Activated CD8-positive, alpha-beta memory T cell treated with anti-CD3 and anti-CD28 coated beads for 1 hour (primary cell): ENCODE measurements at places on chromosomes 12 and 14.

- no peak for DNase-seq
Measured at GRCh38 chr12:2792671-2793500, 1.9 kb upstream of the FKBP4 start.

- no peak for DNase-seq
Measured at GRCh38 chr12:55818140-55818728, 393 bp downstream of the ORMDL2 start.

DNA sequence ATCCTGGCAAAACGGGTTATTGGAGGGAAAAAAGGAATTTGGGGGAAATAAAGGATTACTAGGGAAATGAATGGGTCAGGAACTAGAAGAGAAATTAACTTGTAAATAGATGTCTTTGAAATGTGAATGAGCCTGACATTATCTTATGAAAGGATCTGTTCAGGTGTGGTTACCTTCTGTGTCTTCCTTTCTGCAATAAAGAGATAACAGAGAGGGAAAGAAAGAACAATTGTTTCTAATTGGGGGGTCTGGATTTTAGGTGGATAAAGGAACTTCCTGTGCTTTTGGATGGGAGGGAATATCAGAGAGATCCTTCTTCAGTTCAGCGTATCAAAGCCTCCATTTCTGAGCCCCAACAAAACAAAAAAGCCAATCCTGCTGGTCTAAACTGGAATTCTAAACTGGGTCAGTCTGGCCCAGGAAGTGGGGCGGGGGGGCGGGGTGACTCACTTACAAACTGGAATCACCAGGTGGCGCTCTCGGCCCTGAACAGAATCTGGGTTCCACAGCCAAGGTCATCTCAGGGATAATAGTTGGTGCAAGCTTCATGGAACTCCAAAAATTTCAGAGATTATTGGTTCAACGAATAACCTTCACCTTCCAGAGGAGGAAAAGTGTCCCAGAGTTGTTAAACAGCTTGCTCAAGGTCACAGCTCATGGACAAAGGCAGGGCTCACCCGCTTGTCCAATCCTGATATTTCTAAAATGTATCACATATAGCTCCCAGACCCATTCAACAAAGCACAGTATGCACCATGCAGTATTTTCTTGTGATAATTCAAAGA is 15.2 kb upstream of the PEBP1 start:
- no peak for DNase-seq

DNA sequence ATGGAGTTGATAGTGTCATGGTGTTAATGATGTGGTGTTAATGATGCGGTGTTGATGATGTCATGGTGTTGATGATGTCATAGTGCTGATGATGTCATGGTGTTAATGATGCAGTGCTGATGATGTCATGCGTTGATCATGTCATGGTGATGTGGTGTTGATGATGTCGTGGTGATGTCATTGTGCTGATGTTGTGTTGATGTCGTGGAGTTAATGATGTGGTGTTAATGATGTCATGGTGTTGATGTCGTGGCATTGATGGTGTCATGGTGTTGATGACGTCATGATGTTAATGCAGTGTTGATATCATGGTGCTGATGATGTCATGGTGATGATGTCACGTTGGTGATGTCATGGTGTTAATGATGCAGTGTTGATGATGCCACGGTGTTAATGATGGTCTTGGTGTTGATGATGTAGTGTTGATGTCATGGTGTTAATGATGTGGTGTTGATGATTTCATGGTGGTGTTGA is 49.1 kb upstream of the RIMBP2 start:
- DNase-seq: no peak

- DNase-seq: no peak
Measured at GRCh38 chr14:57578801-57579200, 85.1 kb upstream of the CCDC198 start.

DNA sequence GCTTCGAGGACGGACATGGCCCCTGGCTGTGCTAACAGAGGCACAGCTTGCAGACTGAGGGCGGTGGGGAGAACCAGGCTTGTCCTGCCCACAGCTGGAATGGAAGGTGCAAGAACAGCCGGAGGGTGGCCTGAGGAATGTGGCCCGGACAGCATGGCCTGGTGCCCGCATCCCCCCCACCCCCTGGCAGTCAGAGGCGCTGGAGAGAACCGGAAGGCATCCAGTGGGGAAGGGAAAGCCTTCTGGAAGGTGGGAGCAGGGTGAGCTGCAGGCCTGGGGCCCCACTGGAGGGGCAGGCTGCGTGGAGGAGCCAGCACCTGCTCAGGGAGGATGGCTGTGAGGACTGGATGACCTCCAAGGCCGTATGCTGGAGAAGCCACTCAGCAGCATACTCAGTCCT is 8.1 kb upstream of the CYP46A1 start:
- DNase-seq: no peak

GRCh38 chr14:69101331-69101826 is 51.5 kb downstream of the DCAF5 start:
- no peak for DNase-seq

DNA sequence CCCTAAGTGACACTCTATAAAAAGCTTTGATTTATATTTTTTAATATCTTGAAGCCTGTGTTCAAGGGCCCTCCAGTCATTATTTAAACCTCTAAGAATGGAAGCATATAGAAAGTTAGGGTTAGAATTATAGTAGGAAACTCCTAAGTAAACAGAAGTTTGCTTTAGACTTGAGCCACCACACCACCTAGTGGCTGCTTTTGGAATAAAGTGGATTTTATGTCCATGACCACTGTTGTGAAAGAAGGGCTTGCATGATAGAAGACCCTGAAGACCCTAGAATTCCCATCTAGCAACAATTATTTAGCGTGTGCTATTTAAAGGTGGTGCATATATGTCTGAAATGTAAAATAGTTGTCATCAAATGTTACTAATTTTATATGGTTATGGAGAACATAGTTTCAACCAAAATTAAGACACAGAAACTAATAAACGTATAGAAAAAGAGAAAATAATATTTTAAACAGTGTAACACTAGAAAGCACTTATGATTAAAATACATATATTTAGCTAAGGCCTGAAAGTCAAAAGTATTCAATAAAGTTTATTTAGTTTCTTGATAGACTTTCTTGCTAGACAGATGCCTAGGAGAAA is 21.3 kb downstream of the LRRIQ1 start:
- DNase-seq: no peak

DNA sequence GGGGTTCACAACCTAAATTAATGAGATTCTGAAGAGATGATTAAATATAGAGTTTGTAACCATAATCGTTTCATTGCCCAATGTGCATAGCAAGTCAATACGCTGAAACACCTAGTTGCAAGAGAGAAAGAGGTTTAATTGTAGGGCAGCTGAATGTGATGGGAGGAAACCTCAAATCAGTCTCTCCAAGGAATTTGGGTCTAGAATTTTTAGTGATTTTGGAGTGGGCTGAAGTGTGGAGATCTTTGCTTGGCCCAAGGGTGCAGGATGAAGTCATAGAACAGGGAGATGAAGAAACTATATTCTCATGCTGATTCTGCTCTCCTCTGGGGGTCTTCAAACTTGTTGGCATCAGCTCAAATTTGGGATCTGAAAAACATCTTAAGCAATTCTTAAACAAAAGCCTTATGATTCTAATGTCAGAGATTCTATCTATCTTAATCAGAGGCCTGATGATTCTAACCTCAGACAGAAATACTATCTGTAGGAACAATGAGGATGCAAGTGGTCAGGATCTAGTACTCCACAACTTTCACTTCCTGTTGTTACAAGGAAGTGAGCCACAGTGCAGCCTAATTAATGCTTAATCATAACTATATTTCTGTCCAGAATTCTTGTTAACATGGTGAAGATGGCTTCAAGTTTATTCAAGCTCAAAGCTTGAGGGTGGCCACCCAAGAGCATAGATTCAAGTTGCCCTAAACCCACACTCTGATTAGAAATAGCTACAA is 80.2 kb upstream of the FUT8 start:
- no peak for DNase-seq

DNA sequence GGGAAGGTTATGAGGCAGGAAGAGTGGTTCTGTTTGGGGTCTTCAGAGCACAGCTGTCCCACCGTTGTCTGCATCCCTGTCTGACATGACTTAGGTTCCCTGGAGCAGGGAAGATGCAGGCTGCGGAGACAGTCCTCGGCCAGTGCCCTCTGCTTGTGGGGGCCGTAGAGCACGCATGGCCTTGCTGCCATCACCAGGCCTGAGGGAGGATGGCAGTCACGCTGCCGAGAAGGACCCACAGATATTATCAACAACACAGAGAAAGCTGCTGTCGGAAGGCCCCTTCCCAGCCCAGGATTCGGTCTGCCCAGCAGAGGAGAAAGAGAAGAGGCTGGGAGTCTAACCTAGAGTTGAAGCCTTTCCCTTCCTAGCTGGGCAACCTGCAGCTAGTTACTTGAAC is 35.0 kb downstream of the ERH start:
- no peak for DNase-seq

- no peak for DNase-seq
Measured at GRCh38 chr12:23096321-23096720, 471.4 kb downstream of the ETNK1 start.

DNA sequence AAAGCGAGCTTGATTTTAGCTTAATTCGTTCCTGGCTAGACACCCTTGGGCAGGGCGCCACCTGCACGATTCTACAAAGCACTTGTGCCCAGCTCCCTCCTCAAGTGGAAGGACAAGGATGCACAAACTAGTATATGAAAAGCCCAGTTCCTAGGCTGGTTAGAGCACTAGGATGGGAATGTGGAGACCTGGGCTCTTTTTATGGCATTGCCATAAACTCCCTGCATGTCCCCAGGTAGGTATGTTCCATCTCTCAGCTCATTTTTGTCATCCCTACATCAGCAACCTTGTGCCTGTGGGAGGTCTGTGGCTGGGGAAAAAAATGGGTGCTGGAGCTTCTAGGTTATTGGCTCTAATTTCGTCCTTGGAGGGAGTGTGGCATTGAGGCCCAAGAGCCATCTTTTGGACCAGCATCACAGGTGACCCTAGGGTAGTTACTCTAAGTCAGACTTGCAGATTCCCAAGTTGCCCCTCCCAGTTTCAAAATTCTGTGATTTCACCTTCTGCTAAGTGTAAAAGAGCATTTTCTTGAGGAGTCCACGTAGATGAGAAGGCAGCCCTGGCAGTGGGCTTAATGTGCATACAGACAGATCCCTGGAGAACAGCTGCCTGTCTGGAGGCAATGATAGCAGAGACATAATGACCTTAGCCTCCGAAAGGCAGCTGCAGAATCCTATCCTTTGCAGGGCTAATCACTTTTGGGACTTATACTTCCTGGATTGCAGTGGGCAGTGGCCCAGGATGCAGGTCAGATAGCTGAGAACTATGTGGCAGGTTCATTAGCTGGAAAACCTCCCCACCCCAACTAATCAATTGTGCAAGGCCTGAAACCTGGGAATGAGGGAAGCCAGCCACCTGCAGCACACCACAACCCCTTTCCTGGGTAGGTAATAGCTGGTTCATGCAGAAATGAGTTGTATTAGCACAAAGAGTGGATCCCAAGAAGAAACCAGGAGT is 47.6 kb upstream of the BDKRB2 start:
- DNase-seq: no peak

GRCh38 chr14:55592436-55592835 is 12.4 kb downstream of the KTN1 start:
- no peak for DNase-seq

- no peak for DNase-seq
Measured at GRCh38 chr12:77152623-77153193, 87.3 kb upstream of the E2F7 start.

- DNase-seq: no peak
Measured at GRCh38 chr12:14962153-14962539, 745 bp upstream of the ARHGDIB start.

- DNase-seq: no peak
Measured at GRCh38 chr12:47814539-47815170, 5.0 kb downstream of the HDAC7 start.

DNA sequence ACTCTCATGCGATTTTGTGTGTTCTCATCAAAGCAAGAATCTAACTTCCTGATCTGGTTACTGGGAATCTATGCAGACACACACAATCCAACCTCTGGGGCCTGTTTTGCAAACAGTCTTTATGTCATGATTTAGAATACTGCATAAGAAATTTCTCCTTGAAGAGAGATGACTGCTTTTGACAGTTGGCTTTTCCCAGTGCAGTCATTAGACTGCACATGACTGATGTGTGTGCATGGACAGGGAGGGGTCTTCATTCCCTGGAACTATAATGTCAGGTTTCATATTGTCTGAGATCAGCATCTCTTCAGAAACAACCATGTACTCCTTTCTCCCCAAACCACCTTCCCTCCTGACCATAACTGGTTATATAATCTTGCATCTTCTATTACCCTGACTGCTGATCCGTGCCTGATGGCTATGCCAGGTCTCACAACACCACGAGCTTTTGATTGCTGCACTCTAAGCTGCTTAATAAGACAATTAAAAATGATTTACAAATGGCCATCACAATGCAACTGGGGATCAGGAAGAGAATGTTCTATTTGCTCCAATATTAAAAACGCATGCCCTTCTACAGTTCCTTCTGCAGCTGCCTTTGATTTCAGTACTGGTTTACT is 995.4 kb downstream of the NRXN3 start:
- no peak for DNase-seq

DNA sequence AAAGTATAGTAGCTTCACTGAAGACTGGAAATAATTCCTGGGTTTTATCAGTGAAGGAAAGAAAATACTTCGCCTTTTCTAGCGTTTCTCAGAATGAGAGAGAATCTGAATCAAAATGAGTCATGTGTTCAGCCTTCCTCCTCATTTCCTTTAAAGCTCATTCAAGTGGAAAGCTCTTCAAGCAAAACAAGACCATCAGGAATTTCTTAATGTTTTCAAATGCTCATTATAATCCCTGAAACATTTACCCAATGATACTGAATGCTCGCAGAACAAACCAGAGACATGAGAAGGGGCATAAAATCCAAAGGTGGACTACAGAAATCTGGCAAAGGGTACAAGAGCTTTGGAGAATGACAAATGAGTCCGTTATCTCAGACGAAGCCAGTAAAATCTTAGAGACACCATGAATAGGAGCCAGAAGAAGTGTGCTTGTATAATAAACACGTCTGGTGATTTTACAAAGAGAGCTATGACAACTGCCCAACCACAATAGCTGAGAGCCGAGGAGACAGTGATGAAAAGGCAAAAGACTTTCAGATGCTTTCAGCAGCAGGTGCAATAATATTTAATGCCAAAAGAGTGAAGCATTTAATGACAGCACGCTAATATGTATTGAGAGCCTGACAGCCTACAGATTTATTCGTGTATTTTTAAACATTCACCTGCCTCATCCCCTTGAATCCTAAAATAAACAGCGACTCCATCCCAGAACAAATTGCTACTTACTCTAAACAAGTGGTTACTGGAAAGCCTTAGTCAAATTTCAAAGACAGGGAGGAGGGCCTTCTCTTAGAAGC is 19.0 kb downstream of the SPRING1 start:
- no peak for DNase-seq

DNA sequence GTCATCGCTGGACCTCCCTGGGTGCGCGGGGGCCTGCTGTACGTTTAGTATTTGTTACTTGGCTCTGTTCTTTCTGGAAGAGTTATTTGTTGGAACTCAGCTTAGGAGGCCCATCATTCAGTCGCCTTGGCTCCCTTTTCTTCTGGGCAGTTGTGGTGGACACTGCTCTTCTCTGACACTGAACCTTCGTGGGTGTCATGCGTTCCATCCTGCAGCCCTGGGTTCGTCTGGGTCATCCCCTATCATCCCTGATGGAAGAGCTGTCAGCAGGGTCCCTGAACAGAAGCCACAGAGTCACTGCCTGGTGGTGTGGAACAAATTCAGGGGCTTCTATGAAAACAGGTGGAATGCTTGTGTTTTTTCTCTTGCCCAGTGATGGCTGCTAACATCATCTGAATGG is 52.9 kb upstream of the SCN8A start:
- no peak for DNase-seq
